Stimulated activated CD8-positive, alpha-beta memory T cell treated with anti-CD3 and anti-CD28 coated beads, Interleukin-7, amount 100 ng/mL, for 1 hour (primary cell): ENCODE measurements at places on chromosomes 12 and 14.
A peak's percentile ranks its signal among the peaks of the same experiment; 100 is the strongest.

GRCh38 chr14:36579001-36579555 lies 3.3 kb downstream of the NKX2-8 start:
- no peak for DNase-seq

DNA sequence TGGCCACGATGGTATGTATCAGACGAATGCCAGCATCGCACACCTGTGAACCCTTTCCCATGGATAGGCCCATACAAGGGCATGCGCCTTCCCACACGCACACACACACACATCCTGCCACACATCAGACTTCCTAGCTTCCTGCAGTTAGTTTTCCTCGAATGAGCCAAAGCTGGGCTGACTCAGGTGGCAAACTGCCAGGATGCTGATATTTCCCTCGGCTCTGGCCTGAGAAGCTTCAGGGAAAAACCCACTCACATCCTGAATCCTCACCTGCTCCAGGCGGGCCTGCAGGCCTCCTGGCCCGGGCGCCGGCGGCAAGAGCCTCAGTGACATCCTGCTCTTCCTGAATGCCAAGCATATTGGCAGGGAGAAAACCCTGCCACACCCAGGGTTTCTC lies 22.4 kb downstream of the CALM1 start:
- DNase-seq: no peak

DNA sequence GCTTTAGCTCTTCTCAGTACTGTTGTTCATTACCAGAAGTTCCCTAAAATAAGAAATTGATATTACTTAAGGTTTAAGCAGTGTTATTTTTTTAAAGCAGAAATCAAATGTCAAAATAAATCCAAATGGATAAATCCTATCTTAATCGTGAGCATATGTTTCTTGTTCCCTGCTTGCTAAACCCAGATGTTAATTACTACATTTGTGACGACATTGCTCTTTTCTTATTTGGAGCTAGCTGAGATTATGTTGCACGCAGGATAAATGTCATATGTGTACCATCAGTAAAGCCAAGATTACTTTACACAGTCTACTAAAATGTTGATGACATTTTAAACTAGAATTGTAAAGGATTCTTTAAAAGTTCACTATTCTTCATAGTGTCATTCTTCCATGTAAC lies 157.5 kb downstream of the PLCZ1 start:
- no peak for DNase-seq

GRCh38 chr12:89225401-89225800 lies 126.9 kb downstream of the DUSP6 start:
- DNase-seq: peak; percentile 33

GRCh38 chr12:93427779-93428564 lies 13.8 kb downstream of the UBE2N start:
- no peak for DNase-seq

GRCh38 chr12:128708789-128709188 lies 115.0 kb downstream of the SLC15A4 start:
- no peak for DNase-seq

- DNase-seq: no peak
These were observed 32.0 kb upstream of the VPS37B start for GRCh38 chr12:122927756-122928403.

- no peak for DNase-seq
These were observed 117.0 kb upstream of the DYRK2 start for GRCh38 chr12:67531501-67531900.

DNA sequence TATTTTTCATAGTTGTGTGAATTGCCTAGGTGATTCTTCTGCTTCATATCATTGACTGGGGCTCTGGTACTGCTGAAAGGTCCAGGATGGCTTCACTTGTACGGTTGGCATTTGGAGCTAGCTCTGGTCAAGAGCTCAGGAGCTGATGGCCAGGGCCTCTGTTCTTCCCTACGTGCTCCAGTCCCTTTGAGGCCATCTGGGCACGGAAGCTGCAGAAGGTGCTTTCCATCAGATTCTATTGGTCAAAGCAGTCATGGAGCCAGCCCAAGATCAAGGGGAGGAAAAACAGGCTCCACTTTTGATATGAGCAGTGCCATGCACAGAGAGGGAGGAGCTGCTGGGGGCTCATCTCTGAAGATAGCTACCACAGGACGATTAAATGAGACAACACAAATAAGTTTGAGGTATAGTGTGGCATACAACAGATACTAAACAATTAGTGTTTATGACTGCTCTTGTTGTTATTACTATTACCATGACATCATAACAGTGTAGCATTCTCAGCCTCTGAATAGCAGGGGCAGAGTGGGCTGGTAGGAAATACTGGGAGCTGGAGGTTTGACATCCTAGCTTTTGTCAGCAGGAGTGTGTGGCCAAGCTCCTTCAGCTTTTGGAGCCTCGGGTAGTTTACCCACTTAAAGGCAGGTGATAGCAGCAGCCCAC lies 10.4 kb downstream of the KRT83 start:
- no peak for DNase-seq

DNA sequence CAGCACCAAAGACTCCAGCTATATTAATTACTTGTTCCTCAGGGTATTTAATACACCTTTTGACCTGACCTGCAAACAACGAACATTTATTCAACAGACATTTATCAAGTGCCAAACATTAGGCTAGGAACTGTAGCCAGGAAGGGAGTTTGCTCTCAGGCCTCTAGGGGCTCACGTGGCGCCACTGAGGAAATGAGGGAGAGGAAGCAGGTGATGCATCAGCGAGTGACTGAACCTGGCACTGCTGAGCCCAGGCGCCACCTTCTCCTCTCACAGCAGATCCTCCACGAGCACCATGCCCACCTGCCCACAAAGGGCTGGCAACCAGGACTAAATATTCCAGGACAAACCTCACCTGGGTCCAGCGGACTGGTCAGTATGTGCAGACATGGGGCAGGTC lies 50.2 kb downstream of the SETD3 start:
- DNase-seq: no peak

GRCh38 chr12:93550748-93551611 lies 21.5 kb upstream of the SOCS2 start:
- no peak for DNase-seq

GRCh38 chr12:71938728-71939385 lies at the start of gene TPH2:
Gene TPH2, plus strand, starts transcription at chr12:71938845. Its CDS starts 142 bp downstream, at chr12:71938987.
- no peak for DNase-seq

GRCh38 chr14:88746052-88746451 lies 46.7 kb downstream of the EML5 start:
- DNase-seq: no peak

- no peak for DNase-seq
These were observed 1.8 kb downstream of the PTPN6 start for GRCh38 chr12:6952863-6953441.

- no peak for DNase-seq
These were observed 4.2 kb upstream of the LRR1 start for GRCh38 chr14:49594347-49595091.

DNA sequence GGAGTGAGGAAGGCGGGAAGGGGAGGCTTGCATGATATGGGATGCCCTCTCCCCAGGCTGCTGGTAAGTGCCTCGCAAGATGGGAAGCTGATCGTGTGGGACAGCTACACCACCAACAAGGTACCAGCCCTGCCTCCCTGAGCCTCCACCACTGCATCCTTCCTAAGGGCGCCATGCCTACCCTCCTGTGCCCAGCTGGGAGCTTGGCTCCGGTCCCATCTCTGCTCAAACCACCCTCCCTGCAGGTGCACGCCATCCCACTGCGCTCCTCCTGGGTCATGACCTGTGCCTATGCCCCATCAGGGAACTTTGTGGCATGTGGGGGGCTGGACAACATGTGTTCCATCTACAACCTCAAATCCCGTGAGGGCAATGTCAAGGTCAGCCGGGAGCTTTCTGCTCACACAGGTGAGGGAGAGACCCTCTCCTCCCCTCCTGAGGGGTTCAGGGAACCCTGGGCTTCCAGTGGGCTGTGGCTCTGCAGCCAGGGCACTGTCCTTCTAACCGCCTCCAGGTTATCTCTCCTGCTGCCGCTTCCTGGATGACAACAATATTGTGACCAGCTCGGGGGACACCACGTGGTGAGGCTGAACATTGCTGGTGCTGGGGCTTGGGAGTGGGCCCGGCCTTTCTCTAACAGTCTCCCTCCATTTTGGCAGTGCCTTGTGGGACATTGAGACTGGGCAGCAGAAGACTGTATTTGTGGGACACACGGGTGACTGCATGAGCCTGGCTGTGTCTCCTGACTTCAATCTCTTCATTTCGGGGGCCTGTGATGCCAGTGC lies 2.6 kb downstream of the GNB3 start:
- no peak for DNase-seq

- no peak for DNase-seq
These were observed 54.9 kb upstream of the USP15 start for GRCh38 chr12:62205346-62205745.

DNA sequence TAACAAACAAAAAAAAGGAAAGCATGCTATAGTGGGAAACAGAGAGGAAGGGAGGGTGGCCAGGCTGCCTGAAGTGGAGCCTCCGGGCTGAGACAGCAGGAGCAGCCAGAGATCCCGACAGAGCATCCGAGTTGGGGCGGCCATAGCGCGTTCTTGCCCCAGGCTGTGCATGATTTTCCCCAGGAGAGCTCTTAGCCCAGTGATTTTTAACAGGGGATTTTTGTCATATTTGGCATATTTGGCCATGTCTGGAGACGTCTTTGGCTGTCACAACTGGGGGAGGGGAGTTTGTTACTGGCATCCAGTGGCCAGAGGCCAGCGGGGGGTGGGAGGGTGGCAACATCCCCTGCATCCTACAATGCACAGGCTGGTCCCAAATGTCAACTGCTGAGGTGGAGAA lies 23.6 kb downstream of the BDKRB1 start:
- no peak for DNase-seq

GRCh38 chr14:22488522-22489243 lies 100.3 kb downstream of the DAD1 start:
- DNase-seq: no peak

DNA sequence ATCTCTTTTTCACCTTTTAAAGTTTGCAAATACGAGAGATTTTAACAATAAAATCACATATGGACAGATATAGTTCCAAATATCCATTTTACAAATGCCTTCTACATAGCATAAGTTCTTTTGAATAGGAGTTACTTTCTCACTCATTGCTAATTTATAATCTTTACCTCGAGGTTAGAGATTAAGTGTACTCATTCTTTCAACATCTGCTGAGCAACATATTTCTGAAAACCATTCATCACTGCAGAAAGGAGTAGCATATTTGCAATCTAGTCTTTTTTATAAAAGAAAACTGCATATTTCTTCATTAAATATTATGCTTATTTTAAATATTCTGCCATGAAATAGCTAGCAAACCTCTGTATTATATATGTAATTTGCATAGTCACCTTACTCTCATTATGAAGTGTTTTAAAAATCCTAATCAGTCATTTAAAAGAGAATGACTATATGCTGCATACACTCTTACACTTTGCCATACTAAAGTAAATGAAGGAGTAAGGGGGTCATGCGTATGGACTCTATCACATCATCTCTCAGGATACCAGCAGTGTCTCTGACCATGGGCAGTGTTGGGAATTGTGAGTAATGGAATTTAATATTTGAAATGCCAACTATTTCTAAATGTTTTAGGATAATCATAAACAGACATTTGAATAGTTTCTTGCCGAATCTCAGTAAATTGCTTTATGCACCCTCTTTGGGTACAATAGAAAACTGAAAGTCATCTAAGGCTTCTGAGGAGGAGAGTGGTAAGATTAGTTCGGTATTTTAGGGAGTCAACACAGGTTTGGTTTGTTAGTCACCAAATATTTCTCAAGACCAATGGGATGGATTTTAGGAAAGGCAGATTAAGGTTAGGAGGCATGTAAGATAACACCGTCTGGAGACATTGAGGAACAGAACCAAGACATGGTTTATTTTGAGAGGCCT lies 524.8 kb upstream of the ATP2B1 start:
- DNase-seq: no peak

DNA sequence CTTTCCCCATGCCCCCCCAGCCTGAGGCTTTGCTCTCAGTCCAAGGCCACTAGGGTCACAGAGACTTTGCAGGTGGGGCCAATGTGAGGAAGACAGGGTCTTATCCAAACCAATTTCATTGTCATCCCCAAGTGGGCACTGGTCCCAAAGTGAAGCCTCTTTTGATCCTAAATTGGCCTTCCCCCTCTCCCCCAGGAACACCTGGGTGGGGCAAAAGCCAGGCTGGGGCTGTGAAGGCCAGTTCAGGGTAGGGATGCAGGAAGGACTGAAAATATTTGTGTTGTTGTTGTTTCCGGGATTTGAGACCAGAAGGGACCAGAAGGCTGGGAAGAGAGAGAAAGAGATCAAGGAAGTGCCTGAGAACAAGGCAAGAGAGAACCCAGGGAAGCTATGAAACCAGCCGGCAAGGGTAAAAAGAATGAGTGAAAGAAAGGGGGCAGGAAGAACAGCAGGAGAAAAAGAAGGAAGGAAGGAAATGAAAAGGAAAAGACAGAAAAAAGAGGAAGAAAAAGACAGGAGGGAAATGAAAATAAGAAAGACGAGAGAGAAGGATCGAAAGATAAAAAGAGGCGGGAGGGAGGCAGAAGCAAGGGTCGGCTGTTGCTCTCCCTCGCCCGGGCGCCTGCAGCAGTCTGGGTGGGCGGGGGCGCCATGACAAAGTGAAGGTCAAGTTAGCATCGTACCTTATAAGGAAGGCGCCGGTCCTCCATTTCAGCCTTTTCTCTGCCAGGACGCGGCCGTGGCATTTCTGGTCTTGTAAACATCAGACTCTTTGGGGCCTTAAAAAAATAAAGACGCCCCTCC lies 7.4 kb upstream of the HOXC11 start:
- DNase-seq: no peak

DNA sequence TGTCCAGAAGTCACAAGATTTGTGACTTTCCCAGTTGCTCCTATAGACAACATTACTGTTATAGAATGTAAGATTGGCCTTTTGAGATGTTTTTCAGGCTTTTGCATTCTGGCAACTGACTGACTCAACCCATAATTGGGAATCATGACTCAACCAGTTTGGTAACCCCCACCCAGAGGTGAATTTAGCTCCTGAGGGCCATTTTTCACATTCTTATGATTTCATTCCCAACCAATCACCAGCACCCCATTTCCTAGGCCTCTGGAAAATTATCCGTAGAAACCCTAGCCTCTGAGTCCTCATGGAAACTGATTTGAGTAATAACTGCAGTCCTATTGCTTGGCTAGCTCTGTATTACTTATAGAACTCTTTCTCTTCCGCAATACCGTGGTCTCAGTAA lies 626.0 kb upstream of the SEL1L start:
- DNase-seq: no peak

DNA sequence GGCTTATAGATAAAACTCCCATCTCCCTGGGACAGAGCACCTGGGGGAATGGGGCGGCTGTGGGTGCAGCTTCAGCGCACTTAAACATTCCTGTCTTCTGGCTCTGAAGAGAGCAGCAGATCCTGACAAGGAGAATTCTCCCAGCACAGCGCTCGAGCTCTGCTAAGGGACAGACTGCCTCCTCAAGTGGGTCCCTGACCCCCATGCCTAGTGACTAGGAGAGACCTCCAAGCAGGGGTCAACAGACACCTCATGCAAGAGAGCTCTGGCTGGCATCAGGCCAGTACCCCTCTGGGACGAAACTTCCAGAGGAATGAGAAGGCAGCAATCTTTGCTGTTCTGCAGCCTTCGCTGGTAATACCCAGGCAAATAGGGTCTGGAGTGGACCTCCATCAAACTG lies 28.1 kb upstream of the CD163L1 start:
- DNase-seq: no peak

- no peak for DNase-seq
These were observed 105.2 kb downstream of the SLC41A2 start for GRCh38 chr12:104852896-104853295.
